Cortex of kidney (tissue), 1 donor: ENCODE measurements at places on chromosomes 16 and 17.

GRCh38 chr17:33225509-33225908, 67.6 kb downstream of the ASIC2 start:
- no peak for DNase-seq

- no peak for DNase-seq
Measured at GRCh38 chr17:4679658-4680057, 24.3 kb downstream of the PELP1 start.

- DNase-seq: peak; percentile 59
Measured at GRCh38 chr17:18857864-18858566, at the start of gene PRPSAP2. PRPSAP2 (plus strand) TSS chr17:18858131; CDS start chr17:18865834, 7,703 bp downstream.

DNA sequence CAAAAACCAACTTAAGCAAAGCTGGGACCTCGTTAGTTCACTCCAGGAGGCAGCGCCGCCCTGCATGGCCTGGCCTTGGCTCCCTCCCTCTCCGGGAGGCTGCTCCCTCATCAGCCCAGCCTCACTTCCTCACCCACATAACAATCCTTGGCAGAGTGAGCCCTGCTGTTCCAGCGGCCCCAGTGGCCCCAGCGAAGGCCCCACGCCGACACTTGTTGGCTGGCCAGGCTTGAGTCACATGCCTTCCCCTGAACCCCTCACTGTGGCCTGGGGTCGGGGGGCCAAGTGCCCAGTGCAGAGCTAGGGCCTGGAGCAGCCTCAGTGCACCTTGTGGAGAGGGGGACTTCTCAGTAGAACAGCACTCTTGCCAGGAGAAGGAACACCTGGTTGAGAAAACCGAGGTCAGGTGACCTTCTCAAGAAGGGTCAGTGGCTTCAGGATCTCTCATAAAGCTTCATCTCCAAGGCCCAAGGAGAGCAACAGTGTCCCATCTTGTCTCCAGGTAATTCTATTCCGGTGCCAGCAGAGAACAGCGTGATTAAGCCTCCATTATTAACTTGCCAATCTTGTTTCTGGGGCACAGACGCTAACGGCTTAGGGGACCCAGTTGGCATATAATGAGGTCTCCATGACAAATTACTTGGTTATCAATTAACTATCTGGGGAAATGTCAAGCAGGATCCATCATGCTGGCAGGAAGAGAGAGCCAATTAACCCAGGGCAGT, 26.8 kb downstream of the ENDOV start:
- no peak for DNase-seq

- no peak for DNase-seq
Measured at GRCh38 chr17:61209106-61209439, 190.6 kb upstream of the TBX2 start.

GRCh38 chr16:47984669-47985068, 171.1 kb downstream of the ABCC12 start:
- DNase-seq: no peak

DNA sequence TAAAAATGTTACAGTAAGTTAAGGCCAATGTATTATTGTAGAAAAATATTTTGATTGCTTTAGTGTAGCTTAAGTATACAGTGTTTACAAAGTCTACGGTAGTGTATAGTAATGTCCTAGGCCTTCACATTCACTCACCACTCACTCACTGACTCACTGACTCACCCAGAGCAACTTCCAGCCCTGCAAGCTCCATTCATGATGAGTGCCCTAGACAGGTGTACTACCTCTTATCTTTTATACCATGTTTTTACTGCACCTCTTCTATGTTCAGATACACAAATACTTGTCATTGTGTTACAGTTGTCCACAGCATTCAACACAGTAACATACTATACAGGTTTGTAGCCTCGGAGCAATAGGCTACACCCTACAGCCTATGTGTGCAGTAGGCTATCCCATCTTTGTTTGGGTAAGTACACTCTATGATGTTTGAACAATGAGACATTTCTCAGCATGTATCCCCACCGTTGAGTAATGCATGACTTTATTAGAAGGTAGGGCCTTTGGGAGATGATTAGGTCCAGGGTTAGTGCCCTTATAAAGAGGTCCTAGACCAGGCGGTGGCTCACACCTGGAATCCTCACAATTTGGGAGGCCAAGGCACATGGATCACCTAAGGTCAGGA, 117.8 kb downstream of the SLC39A11 start:
- no peak for DNase-seq

DNA sequence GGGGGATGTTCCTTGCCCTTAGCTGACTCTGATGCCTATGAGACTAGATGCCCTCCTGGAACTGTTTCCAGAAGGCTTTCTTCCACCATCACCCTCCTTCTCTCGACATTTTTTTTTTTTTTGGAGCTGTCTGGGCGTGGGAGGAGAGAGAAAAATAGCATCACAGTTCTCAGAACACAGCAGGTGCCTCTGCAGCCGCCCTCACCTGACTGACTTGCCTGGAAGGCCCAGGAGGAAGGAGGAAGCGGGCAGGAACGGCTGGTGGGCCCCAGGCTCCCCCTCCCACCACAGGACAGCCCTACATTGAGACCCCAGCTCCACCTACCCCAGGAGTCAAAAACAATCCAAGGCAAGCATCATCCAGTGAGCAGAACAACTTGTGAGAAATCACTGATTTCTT, 20.3 kb upstream of the CACNG5 start:
- DNase-seq: no peak

- no peak for DNase-seq
Measured at GRCh38 chr17:50686494-50687199, 21.1 kb downstream of the ANKRD40 start.

GRCh38 chr17:82376042-82376730, 4.6 kb downstream of the UTS2R start:
- no peak for DNase-seq

GRCh38 chr17:39270923-39271322, 45.2 kb upstream of the STAC2 start:
- DNase-seq: no peak

- DNase-seq: no peak
Measured at GRCh38 chr16:50694206-50694605, 800 bp downstream of the NOD2 start.

DNA sequence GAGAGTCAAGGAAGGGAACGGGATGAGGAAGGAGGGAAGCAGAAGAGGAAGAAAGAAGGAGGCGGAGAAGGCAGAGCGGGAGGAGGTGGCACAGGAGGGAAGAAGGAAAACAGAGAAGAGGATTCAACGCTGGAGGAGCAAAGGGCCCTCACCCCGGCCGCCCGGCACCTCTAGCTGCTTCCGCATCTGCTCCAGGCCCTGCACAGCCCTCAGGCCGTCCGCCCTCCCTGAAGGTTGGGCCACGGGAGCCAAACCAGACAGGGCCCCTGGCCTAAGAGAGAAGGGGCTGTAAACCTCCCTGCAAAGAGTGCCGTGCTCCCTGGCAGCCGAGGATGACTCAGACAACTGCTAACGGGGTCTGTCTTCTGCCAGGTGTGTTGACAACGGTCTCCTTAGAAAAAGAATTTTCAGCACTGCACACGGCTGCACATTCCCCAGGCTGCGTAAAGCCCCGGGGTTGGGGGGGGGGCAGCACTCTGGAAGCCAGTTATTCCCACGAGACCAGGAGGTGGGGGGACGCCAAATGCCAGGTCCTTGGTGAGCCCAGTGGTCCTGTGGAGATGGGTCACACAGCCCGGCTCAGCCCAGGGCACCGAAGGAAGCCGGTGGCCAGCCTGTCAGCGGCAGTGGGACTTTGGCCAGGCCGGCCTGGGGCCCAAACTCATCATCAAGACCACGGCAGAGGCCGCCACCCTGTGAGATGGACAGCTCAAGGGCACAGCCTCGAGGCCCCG, 29.1 kb downstream of the MRM3 start:
- DNase-seq: no peak

GRCh38 chr16:14181371-14182050, 110.4 kb downstream of the MRTFB start:
- no peak for DNase-seq

GRCh38 chr16:35296962-35297653, 1837.7 kb downstream of the TP53TG3F start:
- no peak for DNase-seq

GRCh38 chr17:7650509-7651096, at the start of gene ATP1B2:
ATP1B2 (plus strand) TSS chr17:7650926; CDS start chr17:7651519, 593 bp downstream.
- no peak for DNase-seq

DNA sequence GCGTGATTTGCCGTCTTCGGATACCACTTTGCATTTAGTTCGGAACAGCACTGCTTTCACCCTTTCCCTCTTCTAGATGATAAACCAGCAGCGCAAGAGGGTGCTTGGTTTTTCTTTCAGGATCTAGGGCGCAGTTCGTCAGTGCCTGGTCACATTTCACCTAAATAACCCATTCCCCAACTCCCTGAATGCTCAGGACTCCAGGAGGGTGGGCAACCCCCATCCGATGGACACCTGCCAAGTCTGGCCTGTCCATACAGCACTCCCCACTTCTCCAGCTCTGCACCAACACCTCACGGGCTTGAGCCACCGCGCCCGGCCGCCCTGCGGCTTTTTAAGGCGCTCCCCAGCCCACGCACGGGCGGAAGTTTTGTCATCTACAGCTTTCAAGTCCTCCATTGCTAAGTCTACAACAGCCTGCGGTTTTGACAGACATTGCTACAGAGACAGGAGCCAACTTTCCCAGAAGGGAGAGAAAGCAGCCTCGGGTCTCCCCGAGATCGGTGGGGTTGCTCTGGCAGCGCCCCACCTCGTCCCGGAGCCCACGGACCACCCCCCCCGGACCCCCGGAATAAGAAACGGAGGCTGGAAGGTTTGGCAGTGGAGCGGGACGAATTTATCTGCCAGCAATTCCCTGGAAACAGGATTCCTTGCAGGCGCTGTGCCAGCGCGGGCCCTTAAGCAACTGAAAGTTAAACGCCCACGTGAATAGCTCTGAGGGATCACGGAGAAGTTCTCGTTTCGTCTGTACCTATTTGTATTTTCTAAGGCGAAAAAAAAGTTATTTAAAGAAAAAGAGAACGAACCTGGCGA, 38.6 kb upstream of the SLFN13 start:
- no peak for DNase-seq

- no peak for DNase-seq
Measured at GRCh38 chr16:752007-752312, 8.6 kb upstream of the MSLN start.

DNA sequence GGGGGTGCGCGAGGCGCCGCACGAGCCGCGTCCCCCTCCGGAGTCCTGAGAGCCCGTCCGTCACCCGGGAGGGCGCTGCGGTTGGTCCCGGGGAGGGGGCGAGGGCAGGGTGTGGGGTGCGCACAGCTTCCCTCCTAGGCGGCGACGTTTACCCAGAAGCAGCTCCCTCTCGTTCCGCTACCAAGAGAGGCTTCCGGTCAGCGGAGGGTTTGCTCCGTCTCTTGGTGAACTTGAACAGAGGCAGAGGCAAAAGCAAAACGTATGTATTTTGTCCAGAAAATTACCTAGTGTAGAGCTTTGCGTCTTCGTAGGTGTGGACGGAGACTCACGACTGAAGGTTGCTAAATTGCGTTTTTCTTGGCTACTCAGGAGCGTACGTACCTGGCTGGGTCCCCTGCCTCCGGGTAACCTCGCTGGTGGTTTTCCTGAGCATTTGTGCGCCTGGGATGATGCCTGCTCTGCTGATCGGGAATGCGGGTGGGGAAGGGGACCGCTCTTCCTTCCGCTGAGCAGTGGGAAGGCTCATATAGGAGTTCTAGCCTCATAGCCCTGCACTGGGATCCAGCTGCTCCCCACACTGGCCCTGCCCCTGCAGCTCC, 833 bp downstream of the WSCD1 start:
- DNase-seq: no peak

DNA sequence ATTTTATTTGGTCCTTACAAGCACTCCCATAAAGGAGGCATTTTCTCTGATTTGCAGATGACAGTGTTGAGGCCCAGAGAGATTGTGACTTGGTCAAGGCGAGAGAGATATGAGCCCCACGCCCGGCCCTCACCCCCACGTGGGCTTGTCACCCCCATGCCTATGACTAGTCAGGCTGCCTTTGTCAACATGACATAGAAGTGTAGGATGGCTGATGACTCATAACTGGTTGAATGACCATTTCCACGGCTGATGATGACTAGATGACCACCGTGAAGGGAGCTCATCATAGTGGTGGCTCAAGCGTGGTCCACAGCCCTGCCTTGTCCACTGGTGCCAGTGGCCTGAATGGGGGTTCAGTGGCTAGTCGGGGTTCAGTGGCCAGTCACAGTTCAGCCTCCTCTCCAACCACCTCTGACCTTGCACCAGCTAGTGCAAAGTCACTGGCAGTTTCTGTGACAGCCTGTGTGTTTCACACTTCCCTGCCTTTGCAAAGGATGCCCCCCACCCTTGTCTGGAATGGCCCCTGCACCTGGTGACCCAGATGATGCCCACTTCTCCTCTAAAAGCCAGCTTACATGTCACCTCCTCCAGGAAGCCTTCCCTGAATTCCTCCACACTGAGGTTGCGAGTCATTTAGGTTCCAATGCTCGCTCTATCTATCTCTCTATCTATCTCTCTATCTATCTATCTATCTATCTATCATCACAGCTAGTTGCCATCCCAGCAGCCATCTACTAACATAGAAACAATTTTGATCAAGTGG, 3.8 kb upstream of the WSCD1 start:
- DNase-seq: no peak

DNA sequence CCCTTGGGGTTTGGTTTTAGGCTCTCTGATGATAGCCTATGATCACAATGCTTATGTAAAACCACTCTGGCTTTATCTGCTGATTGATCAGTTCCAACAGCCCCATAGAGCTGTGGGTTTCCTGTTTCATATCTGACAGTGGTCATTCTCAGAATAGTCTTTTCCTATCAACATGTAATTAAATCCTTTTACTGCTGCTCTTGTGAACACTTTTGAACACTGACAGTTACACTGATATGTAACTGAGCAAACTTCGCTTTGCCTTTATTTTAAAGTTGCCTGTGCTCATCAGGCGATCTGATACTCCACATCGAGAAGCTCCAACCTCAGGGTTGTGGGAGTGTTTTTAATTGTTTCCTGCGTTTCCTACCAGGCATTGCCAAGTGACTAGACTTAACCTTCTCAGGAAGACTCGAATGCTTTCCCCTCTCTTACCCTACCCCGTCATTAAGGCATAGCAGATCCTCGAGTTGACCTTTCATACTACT, 17.3 kb upstream of the CLEC18B start:
- no peak for DNase-seq

- DNase-seq: no peak
Measured at GRCh38 chr17:823501-823902, 41.3 kb downstream of the MRM3 start.

GRCh38 chr17:13984956-13985355, 84.3 kb upstream of the COX10 start:
- no peak for DNase-seq

- no peak for DNase-seq
Measured at GRCh38 chr17:27608328-27609230, 22.4 kb upstream of the LGALS9 start.

DNA sequence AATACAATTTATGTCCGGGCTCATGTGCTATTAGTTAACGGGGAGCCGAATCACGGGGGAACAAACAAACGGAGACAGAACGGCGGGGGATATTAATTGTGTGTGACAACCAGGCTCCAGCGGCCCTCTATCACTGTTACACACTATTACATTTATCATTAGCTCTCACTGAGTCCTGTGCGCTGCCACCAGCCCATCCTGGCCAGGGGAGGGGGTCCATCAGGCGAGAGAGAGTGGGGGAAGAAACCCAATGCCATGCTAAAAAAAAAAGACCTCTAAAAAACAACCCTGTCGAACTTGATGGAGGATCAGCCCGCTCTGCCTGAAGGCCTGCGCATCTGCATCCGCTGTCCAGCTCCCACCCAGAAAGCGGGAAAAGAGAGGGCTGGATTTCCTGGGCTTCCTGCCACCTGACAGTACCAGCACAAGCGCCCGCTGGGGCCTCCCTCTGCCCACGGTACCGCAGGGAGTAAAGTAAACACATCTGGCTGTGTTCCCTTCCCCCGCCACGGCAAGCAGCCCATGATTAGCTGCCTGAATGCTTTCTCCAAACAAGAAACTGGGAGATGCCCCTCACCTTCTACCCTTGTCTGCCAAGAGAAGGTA, 41.7 kb downstream of the PIPOX start:
- no peak for DNase-seq
